CD4-positive, alpha-beta T cell (primary cell): ENCODE measurements at places on chromosomes 11 and 22.
A peak's percentile ranks its signal among the peaks of the same experiment; 100 is the strongest.

- DNase-seq: no peak
Measured at GRCh38 chr22:27260087-27260698, 541.4 kb downstream of the MN1 start.

DNA sequence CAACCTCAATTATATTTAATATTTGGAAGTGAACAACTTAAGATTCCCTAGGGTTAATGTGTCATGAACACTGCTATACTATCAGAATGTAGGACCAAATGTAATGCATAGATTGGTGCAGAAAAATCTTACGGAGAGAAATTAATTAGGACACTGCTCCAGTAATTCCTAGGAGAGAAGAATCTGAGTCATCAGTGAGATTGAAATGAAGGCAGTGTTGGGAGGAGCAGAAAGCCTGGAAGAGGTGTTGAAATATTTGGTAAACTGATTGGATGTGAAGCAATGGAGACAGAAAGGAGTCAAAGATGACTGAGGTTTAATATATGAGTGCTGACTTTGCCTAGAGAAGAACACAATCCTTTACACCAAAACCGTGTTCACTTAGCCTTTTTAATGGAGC lies 836.0 kb downstream of the FAM181B start:
- no peak for DNase-seq

- no peak for DNase-seq
Measured at GRCh38 chr11:91800208-91800914, 424.3 kb upstream of the FAT3 start.

- DNase-seq: no peak
Measured at GRCh38 chr11:121767433-121767832, 314.7 kb upstream of the SORL1-AS1 start.

DNA sequence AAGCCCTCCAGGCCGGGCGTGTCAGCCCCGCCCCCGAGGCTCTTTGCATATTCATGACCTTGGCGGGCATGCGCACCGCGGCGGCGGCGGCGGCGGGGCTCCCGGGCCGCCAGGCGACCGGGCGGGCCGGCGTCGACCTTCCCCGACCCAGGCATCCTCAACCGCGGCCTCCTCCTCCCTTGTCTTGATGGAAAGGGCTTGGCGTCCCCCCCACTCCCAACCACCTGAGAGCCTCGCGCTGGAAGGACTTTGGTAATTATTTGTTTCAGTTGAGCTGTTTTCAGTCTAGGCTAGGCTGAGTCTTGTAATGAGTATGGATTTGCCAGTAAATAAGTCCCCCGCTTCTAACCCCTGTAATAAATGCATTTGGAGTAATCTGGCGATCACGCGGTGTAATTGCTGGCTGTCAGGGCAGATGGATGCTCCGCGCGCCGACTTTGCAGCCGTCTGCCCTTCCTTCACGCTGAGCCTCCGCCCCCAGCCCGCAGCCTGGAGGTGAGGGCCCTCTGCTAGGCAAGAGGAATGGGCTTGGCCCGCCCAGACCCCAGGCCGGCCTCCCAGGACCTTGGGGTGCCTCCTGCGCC lies 25.2 kb downstream of the FLRT1 start:
- DNase-seq: peak; percentile 37

- DNase-seq: no peak
Measured at GRCh38 chr11:123194337-123195187, 486 bp downstream of the CLMP start.

GRCh38 chr11:20049231-20049630 lies 111.0 kb downstream of the DBX1 start:
- DNase-seq: no peak

GRCh38 chr11:128894685-128895084 lies 3.5 kb downstream of the KCNJ5 start:
- DNase-seq: no peak
